ENCODE measurements at places on chromosomes 11 and 22.

DNA sequence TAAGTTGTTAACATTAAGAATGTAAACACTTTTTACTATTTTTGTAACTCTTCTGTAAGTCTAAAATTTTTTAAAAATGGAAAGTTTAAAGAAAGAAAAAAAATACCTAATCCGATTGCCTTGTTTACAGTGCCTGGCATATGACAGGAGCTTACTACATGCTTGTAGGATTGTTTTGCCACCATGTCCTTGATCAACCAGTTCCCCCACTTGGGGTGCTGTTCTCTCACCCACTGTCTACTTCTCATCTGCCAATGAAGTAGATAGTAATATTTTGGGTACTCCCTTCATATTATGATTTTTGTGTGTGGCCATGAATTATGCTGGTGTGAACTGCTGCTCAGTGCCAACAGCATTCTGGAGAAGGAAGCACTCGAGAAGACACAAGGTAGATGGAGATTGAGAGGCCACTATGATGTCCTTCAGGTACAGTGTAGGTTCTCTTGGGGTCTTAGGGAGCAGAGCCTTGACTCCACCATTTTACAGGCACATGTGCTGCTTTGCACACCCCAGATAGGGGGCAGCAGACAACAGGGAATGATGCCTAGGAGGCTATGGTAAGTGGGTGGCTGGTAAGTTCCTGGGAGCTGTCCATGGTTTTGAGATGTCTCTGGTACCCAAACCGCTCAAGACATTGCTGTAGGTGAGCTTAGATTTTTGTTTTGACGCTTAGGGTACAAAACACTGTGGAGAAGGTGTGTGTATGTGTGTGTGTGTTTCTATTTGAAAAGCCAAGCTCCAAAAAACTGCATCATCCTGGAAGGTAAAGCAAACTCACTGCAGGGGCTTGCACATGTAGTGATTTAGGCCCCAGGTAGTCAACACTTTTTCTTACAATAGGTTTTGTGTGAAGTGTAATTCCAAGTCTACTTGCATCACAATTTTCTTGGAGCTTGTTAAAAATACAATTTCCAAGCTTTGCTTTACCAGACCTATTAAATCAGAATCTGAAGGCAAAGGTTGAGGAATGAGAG is 494.5 kb upstream of the LARGE1 start:
- no peak for DNase-seq
- H3K27ac ChIP-seq, result no peak overlapping the region
- no peak overlapping the region for H3K4me3 ChIP-seq

DNA sequence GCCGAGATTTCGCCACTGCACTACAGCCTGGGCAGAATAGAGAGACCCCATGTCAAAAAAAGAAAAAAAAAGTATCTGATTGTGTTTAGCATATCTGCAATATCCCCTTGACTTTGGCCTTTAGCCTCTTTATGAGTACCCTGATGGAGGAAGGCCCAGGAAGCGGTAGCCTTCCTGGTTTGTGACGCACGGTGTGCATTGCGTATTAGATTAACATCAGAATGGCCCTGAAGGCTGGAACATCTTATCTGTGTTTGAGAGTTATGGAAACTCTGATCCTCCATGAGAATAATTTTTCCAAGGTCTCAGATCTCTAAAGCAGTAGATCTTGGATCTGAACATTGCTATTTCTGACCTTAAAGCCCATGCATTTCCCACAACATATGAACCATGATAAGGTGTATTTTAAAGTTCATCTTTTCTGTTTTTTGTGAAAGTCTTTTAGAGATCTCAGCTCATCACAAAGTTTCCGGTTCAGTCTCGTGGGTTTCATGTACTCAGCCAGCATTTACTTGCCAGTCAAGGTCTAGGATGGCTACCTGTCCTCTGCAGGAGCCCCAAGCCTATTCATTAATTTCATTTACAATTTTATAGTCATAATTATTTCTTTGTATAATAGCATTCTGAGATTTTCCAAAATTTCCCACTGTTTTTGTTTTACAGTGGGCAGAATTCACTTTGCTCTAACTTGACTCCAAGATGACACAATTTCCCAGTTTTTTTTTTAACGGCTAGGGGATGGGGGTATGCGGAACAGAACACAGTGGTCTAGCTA is 605 bp upstream of the FDX1 start:
- H3K27me3 ChIP-seq, result no peaks in the 10 kb centered on the region
- peaks cover 5% of the 10 kb centered on the region for H3K36me3 ChIP-seq
- peak overlapping the region; percentile 97 for H3K4me3 ChIP-seq

DNA sequence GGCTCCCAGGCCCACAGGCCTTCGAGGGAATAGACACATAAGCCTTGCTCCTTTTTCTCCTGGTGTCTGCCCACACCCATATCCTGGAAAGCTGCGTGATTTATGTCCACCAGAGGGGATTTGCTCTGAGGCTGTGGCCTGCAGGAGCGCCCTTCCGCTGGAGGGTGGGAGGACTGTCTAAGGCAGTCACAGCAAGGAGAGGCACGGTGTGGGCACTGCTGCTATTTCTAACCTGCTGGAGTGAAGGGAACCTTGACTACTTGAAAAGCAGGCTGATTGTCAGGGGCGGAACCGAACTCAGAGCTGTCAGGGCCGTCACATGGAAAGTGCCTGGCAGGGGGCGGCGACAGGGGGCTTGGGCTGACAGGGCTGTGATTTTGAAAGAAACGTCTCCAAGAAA is 3.7 kb downstream of the UPB1 start:
- no peaks in the 10 kb centered on the region for H3K4me1 ChIP-seq
- no peak overlapping the region for H3K4me3 ChIP-seq
- no peak overlapping the region for H3K27ac ChIP-seq

DNA sequence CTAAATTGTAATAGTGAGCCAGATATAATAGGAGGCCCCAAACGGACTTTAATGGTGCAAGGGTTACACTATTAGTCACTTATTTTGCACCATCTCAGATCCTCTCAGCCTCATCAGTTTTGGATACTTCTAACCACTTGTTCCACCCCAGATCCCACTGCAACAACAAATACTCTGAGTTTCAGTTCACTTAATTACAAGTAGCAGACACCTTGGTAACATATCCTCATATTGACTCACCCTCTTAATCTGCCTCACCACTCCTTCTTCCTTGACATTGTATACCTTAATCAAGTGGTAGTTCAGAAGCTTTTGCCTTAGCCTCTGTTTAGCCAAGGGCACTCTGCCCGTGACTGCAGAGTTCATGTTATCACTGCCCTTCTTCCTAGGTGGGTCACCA is 256.1 kb upstream of the UBASH3B start:
- H3K27ac ChIP-seq, result peak overlapping the region; percentile 25
- no peak overlapping the region for H3K4me3 ChIP-seq
- H3K36me3 ChIP-seq, result peaks cover 35% of the 10 kb centered on the region
- no peaks in the 10 kb centered on the region for H3K27me3 ChIP-seq
- no peak for DNase-seq

DNA sequence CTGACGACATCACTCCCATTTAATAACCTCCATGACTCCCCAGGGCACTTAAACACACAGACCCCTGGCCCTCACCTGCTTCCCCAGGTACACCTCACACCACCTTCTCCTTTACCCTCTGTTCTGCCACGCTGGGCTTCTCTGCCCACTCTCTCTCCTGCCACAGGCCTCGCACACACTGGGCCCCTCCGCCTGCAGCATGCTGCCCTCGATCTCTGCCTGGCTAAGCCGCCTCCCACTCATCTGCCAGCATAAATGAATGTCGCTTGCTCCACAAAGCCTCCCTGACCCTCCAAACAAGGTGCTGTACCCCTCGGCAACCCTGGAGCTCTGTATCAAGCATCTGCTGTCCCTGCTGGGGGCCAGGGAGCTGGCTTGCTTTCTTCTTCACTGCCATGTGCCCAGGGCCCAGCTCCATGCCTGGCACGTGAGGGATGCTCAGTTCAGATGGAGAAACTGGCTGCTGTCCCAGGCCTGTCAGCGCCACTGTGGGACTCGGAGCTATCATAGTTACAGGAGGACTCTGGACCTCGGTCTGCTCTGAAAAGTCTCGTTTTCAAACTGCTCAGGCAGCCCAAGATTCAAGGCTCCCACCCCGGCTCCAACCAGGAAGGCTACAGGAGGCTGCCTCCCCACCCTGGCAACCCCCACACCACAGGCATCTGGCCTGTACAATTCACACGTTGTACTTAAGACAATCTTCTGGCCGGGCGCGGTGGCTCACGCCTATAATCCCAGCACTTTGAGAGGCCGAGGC is 11.9 kb downstream of the TTLL1 start:
- DNase-seq, result no peak
- H3K27me3 ChIP-seq, result no peaks in the 10 kb centered on the region
- no peak overlapping the region for H3K4me3 ChIP-seq
- peaks cover 4% of the 10 kb centered on the region for H3K36me3 ChIP-seq

DNA sequence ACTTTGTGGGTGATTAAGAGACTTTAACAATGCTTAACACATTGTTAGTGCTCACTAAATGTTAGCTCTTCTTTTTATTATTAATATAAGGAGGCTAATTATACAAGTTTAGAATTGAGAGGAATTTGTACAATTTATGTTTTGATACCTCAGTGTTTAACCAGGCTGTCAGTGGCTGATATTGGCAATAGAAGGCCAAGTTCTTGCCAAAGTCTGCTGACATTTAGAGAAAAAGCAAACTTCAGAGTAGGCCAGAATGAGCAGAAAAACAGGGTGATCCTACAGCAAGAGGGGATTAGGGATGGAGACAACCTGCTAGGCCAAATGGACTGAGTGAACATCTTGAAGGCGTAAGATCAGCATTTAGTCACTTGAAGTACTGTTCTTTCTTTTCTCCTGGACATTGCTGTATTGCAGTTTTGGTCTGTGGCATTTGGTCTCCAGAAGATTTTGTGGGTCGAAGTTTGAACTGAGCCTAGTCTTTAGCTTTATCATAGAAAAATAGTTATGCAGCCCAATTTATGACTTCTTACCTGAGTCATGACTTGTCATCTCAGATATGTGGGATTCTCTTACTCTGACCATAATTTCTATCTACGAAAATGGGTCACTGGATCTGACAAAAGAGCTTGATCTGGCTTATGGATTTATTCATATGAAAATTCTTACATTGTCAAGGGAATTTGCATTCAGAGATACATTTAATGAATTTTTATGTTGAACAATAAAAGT is 9.0 kb downstream of the TRIM44 start:
- peaks cover 60% of the 10 kb centered on the region for H3K4me1 ChIP-seq
- no peak for DNase-seq
- no peak overlapping the region for H3K27ac ChIP-seq
- no peaks in the 10 kb centered on the region for H3K27me3 ChIP-seq
- H3K36me3 ChIP-seq, result peaks cover 11% of the 10 kb centered on the region

DNA sequence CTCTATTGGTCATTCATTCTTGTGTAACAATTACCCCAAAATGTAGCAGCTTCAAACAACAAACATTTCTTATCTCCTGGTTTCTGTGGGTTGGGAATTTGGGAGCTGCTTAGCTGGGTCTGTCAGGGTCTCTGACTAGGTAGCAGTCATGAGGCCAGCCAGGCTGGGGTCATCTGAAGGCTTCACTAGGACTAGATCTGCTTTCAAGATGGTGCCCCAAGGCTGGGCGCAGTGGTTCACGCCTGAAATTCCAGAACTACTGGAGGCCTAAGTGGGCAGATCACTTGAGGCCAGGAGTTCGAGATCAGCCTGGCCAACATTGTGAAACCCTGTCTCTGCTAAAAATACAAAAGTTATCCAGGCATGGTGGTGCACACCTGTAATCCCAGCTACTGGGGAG is 13.1 kb upstream of the SPDYC start:
- DNase-seq, result no peak
- H3K27me3 ChIP-seq, result no peaks in the 10 kb centered on the region
- no peaks in the 10 kb centered on the region for H3K36me3 ChIP-seq
- H3K4me3 ChIP-seq, result no peak overlapping the region
- no peak overlapping the region for H3K27ac ChIP-seq
- H3K4me1 ChIP-seq, result peaks cover under 1% of the 10 kb centered on the region

- no peak overlapping the region for H3K4me3 ChIP-seq
- DNase-seq, result peak; percentile 16
- H3K27ac ChIP-seq, result no peak overlapping the region
- no peaks in the 10 kb centered on the region for H3K36me3 ChIP-seq
- no peaks in the 10 kb centered on the region for H3K27me3 ChIP-seq
These were observed 44.6 kb upstream of the EP300 start for GRCh38 chr22:41047801-41048211.

- peak; percentile 22 for DNase-seq
- H3K27me3 ChIP-seq, result no peaks in the 10 kb centered on the region
- no peak overlapping the region for H3K27ac ChIP-seq
- no peak overlapping the region for H3K4me3 ChIP-seq
- H3K36me3 ChIP-seq, result peaks cover 52% of the 10 kb centered on the region
These were observed 5.4 kb upstream of the GAS2L1 start for GRCh38 chr22:29300807-29301601.

- H3K36me3 ChIP-seq, result no peaks in the 10 kb centered on the region
- H3K27me3 ChIP-seq, result no peaks in the 10 kb centered on the region
- peak overlapping the region; percentile 23 for H3K4me3 ChIP-seq
- peak overlapping the region; percentile 61 for H3K27ac ChIP-seq
These were observed 51.3 kb upstream of the CDON start for GRCh38 chr11:126113963-126114362.

- peaks cover 11% of the 10 kb centered on the region for H3K4me1 ChIP-seq
- DNase-seq, result no peak
- no peaks in the 10 kb centered on the region for H3K27me3 ChIP-seq
These were observed 1.3 kb upstream of the BBS1 start for GRCh38 chr11:66509131-66509561.

GRCh38 chr22:46582281-46582933 is 37.8 kb upstream of the GRAMD4 start:
- no peak overlapping the region for H3K4me3 ChIP-seq
- peaks cover 17% of the 10 kb centered on the region for H3K4me1 ChIP-seq
- DNase-seq, result no peak
- no peak overlapping the region for H3K27ac ChIP-seq
- no peaks in the 10 kb centered on the region for H3K36me3 ChIP-seq

DNA sequence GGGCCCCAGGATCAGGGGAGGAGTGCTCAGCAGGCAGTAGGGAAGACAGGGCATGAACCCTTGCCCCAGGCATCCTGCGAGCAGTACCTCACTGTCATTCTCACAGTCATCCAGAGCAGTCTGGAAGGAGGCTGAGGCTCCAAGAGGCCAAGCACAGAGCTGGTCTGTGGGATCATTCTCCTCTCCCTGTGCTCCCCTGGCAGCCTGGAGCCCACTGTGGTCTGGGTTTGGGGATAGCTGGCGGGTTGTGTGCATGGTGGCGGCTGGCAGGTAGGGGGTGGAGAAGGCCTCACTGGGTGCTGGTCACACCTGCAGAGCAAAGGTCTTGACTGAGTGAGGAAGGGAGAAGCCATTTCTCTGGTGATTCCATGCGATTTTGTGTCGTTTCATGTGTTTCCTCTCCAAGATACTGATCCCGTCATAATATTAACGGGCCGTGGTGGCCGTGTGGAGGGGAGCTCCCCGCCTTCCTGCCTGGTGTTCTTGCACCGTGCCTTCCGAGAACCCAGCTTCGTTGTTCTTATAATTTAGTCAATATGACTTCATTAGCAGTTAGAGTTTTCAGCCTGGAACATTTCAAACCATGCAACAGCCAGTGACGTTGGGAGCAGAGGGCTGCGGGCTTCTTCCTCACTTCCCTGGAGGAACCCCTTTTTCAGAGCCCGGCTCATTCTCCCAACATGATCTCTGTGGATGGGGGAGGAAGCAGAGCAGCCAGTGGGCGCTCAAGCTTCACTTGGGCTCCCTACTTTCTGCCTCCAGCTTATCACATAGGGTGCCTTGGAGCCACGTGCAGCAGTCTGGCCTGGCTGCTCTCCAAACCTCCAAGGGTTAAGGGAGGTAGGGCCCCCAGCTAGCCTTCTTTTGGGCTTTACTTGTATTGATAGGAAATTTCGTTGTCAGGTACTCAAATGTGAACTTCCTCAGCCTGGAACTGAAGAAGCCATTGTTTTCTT is 20.8 kb upstream of the ADORA2A start:
- no peak for DNase-seq
- no peak overlapping the region for H3K27ac ChIP-seq
- peaks cover 18% of the 10 kb centered on the region for H3K36me3 ChIP-seq
- H3K4me3 ChIP-seq, result no peak overlapping the region
- peaks cover 10% of the 10 kb centered on the region for H3K4me1 ChIP-seq
- H3K27me3 ChIP-seq, result no peaks in the 10 kb centered on the region

GRCh38 chr11:83990160-83990733 is 704.1 kb upstream of the CCDC90B start:
- DNase-seq, result no peak
- H3K4me3 ChIP-seq, result no peak overlapping the region
- H3K4me1 ChIP-seq, result no peaks in the 10 kb centered on the region

Data from MCF 10A (cell line).